ENCODE measurements at places on chromosomes 12 and 14.

DNA sequence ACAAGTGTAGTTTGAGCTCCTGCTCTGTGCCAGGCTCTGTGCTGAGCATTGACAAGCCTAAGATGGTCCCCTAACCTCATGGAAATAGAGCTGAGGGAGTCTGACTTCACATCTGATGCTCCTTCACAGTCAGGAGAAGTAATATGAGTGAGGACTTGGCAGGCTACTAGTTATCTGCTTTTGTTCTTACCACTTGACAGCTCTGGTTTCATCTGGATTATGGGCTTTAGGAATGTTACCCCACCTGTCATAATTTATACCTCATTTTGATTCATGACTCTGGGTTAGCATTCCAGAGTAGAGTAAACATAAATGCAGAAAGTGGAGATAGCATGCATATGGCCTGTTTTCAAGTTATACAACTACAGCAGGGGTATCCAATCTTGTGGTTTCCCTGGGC is 40.5 kb downstream of the ATP6V1D start:
- DNase-seq, result no peak

GRCh38 chr12:78933014-78933413 is 68.4 kb downstream of the SYT1 start:
- DNase-seq, result no peak

- peak; percentile 21 for DNase-seq
These were observed 239.4 kb upstream of the KRR1 start for GRCh38 chr12:75750716-75751306.

DNA sequence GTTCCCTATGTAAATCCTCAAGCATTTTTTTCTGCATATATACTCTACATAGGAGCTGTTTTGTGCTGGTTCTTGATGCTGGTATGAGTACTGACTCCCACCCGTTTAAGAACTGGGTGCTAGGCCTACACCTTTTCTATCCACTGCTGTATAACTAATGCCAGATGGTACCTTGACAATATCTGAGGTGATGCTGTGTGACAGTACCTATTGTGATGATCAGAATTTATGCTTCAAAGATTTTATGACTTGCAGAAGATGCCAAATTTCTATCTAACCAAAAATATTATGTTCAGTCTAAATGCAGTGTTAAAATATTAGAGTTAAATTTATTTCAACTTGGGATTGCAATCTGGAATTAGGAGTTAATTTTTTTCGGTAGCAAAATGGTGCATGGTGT is 272.3 kb upstream of the NOVA1 start:
- DNase-seq, result no peak

DNA sequence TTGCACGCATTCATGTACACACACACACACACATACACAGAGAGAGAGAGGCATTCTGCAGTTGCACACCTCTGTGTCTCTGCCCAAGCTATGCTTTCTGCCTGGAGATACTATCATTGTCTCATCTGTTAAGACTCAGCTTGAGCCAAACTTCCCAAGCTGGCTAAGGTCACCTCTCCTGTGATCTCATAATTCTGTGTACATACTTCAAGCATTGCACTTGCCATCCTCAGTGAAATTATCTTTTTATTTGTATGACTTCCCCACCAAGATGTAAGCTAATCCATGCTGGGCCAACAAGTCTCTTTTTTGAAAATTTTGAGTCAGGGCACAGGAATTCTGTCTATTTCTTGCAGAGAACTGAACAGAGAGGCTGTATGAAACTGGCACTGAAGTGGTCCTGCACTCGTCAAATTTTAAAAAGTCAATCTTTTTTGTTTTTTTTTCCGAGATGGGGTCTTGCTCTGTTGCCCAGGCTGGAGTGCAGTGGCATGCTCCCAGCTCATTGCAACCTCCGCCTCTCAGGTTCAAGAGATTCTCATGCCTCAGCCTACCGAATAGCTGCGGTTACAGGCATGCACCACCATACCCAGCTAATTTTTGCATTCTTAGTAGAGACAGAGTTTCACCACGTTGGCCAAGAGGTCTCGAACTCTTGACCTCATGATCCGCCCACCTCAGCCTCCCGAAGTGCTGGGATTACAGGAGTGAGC is 44.3 kb downstream of the TMTC1 start:
- DNase-seq, result no peak

DNA sequence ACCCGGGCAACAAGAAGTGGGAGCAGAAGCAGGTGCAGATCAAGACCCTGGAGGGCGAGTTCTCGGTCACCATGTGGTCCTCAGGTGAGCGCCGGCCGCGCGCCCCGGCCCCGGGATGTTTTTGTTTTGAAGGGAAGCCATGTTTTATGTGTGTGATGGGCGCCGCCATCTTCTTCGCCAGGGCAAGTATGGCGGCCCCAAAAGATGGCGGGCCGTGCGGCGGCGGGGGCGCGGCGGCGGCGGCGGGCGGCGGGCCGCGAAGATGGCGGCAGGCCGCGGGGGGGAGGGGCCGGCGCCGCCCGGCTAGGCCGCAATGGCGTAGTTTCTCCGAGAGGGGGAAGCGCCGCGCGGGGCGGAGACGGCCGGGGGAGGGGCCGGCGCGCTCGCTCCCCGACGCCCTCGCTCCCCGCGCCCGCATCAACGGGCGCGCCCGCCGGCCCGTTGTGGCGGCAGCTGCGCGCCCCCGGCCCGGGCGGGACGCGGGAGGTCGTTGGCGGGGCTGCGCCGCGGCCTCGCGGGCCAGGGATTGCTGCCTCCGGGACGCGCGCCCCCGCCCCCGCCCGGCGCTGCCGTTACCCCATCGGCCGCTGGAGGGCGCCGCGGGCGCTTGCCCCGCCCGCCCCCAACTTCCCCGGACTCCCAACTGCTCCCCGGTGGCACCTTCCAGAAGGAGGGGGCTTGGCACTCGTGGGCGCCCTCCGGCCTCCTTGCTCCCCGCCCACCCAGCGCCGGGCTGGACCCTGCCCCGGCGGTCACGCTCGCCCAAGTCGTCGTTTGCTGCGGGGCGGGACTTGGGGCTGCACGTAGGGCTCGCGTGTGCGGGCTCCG is 1.1 kb downstream of the YY1 start:
- peak; percentile 86 for DNase-seq

DNA sequence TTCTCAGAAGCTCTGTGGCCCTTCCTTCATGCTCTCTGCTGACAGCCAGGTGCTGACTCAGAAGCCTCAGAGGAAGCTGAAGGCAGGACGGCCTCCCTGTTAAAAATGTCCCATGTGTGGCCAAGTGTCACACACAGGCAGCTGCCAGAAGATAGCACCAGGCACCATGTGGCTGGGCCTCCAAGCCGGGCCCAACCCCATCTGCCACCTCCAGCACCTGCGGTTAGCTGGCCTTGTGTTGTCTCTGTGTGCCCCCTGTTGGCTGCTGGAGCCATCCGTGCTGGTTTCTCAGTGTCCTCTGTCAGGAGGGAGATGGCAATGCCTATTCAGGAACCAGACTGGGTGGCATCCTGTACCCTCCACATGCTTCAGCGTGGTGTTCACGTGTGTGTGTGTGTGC is 63.2 kb downstream of the TSPAN11 start:
- peak; percentile 27 for DNase-seq

DNA sequence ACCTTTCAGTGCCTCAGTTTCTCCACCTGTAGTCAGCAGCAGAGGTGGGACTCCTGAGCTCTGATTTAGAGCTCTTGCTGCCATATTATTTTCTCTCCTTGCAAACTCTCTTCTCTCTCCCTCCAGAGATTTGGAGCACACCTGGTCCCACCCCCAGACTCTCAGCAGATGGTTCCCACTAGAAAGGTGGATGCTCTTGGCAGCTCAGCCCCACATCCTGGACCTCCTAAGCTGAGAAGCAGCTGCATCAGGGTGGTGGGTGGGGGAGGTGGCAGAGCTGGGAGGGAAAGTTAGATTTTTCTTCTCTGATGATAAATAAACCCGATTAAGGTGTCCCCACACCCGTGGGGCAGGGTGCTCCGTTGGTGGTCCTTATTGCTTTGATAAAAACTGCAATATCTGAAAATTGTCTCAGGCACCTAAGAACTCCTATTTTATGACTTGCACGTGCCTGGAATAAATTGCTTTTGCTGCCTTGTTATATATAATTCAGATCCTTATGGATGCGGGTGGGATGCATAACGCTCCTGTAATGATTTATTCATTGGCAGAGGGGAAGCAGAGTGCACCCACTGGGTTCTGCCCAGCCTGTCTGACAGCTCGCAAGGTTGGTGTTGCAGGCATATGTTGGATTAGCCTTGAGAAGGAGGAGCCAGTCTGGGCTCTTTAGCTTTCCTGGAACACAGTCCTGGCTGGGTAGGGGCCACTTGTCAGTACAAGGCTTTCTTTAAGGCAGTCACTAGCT is 214.2 kb downstream of the SUDS3 start:
- no peak for DNase-seq

- DNase-seq, result no peak
These were observed 230.8 kb downstream of the DPF3 start for GRCh38 chr14:72663076-72663487.

DNA sequence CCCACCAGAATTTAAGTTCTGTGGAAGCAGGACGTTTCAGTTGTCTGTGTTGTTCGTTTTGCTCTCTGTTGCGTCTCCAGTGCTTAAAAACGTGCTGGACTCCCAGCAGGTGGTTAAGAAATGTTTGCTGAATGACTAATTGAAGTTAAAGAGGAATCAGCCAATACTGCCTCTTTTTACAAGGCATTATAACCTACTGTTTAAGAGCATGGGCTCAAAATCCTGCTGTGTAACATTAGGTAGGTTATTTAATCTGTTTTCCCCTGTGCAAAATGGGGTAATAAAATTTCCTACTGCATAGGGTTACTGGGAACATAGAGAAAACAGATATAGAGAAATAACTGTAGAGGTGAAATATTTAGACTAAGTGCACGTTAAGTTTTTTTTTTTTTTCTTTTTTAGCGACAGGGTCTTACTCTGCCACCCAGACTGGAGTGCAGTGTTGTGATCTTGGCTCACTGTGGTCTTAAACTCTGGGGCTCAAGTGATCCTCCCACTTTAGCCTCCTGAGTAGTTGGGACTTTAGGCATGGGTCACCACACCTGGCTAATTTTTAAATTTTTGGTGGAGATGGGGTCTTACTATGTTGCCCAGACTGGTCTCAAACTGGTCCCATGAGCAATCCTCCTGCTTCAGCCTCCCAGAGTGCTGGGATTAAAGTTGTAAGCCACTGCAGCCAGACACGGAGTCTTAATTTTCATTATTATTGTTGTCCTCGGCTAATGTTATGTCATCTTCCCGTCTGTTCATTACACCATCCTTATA is 139.4 kb upstream of the PRICKLE1 start:
- DNase-seq, result no peak

GRCh38 chr12:13592063-13592942 is 389.1 kb downstream of the GRIN2B start:
- DNase-seq, result no peak

- no peak for DNase-seq
These were observed 314.2 kb upstream of the RGS6 start for GRCh38 chr14:71618047-71618446.

DNA sequence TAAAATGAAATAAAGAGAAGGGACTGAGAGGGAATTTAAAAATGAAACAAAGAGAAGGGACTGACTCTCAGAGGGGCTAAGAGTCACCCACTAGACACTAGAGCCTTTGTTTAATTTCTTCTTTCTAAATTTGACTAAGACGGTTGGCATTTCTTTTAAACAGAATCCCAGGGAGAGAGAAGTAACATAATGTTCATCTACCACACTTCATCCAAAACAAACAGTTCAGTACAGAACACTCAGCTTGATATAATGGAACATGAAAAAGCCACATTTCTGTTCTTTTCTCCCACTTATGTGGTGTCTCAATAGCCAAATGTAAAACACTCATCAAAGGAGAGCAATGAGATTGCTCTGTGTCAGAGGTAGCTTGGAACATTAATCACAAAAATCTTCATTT is 10.1 kb upstream of the NT5DC3 start:
- DNase-seq, result no peak

- no peak for DNase-seq
These were observed 18.6 kb downstream of the FBXO21 start for GRCh38 chr12:117171499-117172162.

DNA sequence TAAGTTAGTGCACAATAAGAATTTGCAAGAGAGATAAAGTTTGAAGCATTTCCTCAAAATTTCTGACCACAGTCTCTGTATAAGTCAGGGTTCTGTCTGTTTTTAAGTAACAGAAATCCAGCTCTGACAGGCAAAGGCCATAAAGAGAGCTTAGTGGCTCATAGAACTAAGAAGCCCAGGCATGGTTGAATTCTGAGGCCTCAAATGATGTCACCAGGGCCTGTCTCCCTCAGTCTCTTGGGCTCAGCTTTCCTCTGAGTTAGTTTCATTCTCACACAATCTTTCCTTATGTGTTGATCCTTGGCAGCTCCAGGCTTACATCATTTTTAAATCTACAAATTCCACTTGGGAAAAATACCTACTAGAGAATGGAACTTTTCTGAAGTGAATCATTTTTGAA is 173.4 kb upstream of the ATP2B1 start:
- DNase-seq, result no peak

DNA sequence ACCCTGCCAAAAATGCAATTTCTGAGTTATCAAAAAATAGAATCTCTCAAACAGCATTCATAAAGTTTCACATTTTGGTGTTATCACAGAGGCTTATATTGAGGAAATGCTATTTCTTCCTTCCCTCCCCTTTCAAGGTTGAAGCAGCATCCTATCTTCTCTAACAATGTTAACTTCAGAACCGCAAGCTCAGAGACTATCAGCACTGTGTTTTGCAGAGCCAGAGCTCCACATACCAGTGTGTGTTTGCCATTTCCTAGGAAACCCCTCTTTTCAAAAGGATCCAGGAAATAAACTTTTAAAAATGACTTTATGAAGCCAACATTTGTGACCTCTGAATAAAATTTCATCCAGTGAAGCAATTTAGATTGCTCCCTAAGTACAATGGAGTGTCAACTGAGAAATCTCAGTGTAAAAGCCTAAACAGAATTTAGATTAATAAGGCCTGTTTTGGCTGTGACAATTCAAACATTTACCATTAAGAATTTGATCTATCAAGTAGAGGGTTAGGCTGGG is 332.6 kb downstream of the NOVA1 start:
- DNase-seq, result no peak

DNA sequence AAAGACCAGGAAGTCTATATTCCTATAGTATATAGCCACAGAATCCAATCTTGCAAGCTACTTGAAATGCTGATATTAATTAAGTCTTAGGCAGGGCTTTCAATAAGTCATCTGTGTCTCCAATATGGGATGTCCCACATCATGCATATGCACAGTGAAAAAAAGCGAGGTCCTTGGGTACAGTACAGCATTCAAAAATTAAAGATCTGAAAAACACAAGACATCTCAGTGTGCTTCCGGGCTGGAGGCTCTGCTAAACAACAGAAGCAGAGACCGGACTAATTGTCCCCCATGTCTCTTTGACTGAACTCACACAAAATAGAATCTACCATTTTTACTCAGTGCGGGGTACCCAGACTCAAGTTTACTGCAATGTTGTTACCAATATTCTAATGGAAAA is 156.0 kb downstream of the DAD1 start:
- no peak for DNase-seq
